ENCODE measurements at places on chromosomes 2 and 18.
A peak's percentile ranks its signal among the peaks of the same experiment; 100 is the strongest.

- no peak for DNase-seq
Measured at GRCh38 chr2:224894356-224894755, 147.9 kb downstream of the DOCK10 start.

DNA sequence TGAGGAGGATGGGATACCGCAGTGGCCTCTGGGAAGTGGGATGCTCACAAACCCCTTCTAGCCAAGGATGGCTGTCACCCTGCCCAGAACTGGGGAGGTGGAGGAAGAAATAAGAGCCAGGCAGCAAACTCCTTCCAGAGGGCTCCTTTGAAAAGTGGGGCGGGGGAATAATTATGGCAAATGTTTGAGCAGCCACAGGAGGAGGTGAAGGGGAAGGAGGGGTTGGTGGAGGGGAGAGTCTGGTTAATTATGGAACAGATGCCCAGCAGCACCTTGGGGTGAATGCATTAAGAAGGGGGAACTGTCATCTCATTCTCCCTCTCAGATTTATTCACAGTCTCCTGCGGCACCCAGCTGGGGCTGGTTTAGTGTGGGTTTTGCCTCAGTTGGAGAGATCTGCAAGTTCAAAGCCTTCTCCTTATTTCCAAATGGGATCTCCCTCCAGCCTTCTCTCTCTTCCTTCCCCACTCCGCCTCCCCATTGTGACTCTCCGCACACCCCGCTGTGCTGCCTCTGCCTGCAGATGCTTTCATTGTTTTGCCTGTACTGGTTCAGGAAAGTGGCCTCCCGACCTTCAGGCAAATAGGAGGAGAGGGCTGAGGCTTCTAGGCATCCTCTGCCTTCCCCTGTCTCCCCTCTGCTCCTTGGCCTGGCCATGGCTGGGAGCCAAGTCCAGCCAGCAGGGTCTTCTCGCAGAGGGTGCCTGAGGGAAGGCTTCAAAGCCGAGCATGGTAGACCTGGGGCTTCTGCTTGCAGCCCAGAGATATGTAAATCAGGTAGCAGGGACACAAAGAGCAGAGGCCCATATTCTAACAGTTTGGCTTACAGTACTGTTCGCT is 457.2 kb upstream of the MEX3C start:
- DNase-seq: no peak

- DNase-seq: no peak
Measured at GRCh38 chr2:132414081-132414480, 2.5 kb upstream of the GPR39 start.

GRCh38 chr2:55159037-55159651 is 72.9 kb downstream of the CLHC1 start:
- DNase-seq: no peak

- no peak for DNase-seq
Measured at GRCh38 chr18:40929399-40929798, 1025.6 kb upstream of the PIK3C3 start.

DNA sequence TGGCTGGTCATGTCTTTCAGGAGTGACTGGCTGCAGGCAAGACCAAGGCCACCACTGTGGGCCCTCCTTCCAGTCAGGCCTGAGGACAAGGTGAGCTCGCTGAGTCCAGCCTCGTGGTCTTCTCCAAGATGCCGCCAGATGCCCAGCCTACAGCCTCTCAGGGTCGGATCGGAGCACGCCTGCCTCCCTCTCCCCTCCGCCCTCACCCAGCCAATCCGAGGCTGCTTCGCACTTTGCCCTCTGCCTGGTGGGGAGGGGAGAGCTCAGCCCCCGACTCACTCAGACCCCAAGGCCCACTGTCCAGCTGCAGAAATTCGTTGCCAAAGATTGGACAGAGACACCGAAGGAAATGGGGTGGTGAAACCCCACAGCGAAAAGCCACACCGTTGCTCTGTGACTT is 33.1 kb downstream of the ATOH8 start:
- no peak for DNase-seq

DNA sequence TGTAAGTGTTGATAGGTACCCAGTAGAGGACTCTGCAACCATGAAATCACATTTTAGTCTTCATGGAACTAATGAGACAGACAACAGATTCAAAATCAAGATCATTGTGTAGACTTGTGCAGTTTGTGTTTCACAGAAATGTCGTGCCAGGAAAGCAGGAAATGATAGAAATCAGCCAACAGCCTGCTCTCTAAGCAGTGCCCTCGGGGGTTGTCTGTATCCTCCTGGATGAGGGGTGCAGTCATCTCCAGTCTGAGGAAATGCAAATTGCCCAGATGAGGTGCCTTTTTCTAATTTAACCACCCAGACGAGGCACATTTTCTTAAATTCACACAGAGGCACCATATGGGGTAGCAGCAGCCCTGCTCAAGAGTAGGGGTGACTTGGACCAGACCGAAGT is 663.1 kb downstream of the XIRP2 start:
- no peak for DNase-seq

DNA sequence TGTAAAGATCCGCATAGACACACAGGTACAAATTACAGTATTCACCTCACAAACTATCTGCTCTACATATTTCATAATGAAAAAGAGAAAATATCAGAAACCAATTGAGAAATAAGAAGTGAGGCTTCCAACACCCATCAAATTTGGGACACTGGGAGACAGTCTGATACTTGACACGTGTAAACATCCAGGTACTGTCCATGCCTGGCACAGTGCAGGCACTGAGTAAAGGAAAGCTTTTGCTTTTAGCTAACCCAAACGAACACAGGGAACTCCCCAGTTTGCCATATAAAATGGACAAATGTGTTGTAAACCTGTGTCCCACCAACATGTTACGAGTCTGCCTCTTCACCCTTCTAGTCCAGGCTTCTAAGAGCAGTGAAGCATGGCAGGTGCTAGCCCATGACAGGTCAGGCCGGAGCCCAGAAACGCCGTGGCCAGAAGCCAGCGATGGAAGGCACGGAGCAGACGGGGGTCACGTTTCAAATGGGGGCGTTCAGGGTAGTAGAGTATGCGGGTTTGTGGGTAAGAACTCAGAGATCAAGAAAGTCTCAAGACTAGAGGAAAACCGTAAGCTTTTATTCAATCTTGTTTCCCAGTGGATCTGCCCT is 27.0 kb downstream of the CDH2 start:
- DNase-seq: no peak

GRCh38 chr2:112996635-112997034 is 8.6 kb upstream of the IL36A start:
- no peak for DNase-seq

DNA sequence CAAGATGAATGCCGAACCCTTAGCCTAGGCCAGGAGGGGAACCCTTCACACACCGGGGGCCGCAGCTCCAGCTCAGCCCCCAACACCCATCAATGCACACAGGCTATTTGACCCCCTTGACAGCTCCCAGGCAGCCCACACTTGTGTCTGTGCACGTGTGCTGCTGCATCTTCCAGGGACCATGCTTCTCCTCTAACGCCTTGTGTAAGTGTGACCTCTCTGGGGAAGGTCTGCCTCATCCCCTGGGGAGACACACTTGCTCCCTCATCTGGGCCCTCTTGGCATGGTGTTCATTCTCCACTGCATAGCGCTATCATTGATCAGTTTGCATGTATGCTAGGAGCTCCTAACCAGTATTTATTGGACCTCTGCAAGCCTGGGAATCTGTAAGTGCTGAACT is 120.0 kb upstream of the FHL2 start:
- DNase-seq: no peak

- no peak for DNase-seq
Measured at GRCh38 chr2:179768765-179769164, 92.6 kb downstream of the ZNF385B start.

DNA sequence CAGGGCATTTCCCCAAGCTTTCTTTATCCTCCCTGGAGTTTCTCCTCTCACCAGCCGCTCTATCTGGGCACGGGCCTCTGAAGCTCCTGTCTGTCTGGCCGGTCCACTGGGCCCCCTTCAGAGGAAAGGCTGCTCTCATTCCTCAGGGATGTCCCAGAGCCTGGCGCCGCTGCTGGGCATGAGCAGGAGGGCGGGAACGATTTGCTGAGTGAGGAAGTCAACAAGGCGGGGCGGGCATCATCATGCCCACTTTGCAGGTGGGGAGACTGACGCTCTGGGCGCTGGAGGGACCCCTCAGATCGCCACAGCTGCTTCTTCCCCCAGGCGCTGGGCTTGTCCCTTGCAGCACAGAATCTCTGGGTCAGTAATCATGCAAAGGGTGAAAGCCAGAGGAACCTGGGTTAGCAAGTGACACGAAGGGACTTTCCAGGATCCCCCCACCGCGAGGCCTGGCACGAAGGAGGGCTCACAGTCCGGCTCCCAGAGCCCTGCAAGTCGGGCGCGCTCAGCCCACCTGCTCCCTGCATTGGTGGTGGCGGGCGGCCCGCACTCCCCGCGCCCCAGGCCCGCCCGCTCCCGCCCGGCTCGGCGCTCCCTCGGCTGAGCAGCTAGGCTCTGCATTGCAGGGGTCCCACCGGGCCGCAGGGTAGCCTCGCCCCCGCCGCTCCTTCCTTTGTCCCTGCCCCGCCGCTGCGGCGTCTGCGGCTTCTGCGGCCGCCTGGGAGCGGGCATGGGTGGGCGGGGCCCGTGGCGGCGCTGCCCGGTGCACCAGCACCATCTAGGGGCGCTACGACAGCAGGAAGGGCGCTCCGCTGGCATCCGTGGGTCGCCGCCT is 157.8 kb downstream of the CYRIA start:
- DNase-seq: peak; percentile 63

DNA sequence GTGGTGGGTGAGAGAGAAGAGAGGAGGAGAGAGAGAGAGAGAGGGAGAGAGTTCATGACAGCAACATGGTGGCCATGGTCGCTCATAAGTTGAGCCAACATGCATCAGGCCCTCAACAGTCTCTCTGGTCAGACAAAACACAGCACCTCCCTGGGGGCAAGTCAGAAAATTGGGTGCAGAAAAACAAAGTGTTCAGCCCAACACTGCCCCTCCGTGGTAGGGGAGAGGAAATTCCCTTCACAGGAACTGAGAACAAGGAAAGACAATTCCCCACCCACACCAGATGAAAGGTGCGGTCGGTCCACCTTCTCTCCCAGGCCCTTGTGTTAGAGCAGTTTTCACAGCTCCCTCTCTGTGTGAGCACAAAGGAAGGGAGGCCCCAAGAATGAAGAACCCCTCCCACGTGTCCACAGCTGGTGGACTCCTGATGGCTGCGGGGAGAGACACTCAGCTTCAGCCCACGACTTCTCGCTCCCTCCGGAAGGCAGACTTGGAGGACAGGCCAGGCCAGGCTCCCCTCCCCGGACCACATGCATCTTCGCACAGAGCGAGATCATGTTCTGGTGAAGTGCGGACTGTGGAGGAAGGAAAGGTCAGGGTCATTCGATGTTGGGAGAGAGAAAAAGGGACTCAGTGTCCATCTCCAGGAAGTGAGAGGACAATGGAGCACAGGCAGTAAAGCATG is 181.7 kb downstream of the ANAPC1 start:
- DNase-seq: peak; percentile 17

- no peak for DNase-seq
Measured at GRCh38 chr2:239529313-239530015, 128.6 kb upstream of the HDAC4 start.

DNA sequence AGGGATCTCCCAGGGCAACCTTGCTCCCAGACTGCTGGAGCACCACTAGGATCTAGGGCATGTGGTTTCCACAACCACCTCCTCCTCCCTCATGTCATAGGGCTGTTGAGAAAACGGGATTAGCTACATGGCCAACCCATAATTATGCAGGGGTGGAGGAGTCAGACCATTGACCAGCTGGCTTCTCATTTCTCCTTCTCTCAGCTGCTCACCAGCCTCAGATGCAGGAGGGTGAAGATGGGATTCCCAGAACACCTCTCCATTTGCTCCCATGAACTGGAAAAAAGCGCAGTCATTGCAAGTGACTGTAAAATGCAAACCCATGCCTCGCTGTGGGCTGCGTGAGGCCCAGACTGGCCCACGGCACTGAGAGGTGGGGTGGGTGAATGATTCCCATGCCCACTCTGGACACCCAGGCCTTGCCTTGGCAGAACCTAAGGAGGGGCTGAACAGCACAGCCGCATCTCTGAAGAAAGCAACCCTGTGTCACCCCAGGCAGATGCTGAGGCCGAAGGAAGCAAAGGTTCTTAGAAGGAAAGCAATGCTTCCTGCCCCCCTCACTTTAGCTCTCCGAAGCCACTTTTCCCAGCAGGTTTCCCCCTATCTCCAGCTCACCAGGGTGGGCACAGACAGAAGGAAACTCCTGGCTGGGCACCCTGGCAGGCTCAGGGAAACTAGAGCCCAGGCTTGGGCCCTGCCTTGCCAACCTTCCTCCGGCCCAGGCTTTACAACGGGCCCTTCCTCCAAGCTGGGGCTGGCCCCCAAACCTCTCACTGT is 69.6 kb upstream of the RTN4 start:
- no peak for DNase-seq

- no peak for DNase-seq
Measured at GRCh38 chr2:102463160-102463559, 9.9 kb upstream of the SLC9A4 start.

GRCh38 chr18:72114801-72115594 is 429.1 kb downstream of the CBLN2 start:
- no peak for DNase-seq

GRCh38 chr2:191056228-191056627 is 42.3 kb upstream of the STAT1 start:
- DNase-seq: no peak

DNA sequence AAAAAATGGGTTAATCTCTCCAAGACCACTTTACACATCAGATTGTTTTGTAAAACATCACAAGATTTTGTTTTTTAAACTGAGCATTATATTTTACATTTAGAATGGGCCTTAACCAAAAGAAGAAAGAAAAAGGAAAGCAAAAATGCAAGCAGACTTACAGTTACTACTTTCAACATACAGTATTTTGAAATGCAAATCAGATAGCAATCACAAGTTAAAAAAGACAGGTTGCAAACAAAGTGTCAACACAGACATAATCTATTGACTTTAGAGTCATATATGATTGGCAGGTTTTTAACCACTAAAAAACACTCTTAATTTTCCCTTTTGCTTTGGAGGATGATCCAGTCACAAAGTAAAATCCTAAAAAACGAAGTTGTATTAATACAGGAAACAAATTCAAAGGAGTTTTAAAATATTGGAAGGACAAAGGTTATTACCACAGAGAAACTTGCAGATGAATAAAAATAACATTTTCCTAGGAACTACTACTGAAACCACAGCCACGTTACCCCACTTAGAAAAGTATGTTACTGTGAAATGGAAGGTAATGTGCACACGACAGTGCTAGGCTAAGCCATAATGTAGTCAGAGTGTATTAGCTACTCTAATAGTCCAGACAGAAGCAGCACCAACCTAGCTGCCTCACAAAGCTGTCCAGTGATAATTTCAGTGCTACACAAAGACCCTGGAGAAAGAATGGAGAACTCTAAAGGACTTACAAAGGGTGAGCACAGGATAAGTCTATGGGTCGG is 22.9 kb downstream of the DARS1 start:
- DNase-seq: no peak

DNA sequence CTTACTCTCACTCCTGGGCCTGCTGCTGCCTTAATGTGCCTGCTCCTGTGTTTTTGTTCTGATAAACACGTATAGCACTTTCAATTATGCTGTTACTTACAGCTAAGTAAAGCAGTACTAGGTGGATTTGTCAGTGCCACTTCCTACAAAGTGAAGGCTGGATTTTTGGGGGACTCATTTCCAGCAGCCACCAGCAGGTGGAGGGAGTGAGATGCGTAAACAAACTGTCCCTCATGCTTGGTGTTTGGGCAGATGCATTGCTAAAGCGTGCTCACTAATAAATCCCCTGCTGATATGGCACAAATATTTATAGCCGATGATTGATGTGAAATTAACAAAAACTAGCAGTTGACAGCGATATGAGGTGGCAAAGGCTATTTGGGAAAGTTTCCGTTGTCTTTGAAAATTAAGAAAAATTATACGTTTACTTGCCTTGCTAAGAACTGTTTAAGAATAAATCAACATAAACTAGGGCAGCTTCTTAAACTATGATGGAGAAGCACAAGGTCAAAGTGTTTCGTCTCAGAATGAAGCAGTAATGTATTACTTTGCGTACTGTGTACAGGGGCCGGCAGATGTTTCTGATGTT is 101.7 kb downstream of the AGAP1 start:
- peak; percentile 51 for DNase-seq

All from progenitor cell of endocrine pancreas (in vitro differentiated cells).